ENCODE measurements at places on chromosomes 16 and 17. TPM values are rescaled to one million over a fixed set of nuclear protein-coding genes. Genes with fewer than 3 reads are reported as not detected.

- DNase-seq = peak; percentile 60
- no peaks in the 10 kb centered on the region for H3K27me3 ChIP-seq
- H3K27ac ChIP-seq = no peak overlapping the region
These were observed 22.5 kb downstream of the EIF4A3 start for GRCh38 chr17:80124351-80124981.

DNA sequence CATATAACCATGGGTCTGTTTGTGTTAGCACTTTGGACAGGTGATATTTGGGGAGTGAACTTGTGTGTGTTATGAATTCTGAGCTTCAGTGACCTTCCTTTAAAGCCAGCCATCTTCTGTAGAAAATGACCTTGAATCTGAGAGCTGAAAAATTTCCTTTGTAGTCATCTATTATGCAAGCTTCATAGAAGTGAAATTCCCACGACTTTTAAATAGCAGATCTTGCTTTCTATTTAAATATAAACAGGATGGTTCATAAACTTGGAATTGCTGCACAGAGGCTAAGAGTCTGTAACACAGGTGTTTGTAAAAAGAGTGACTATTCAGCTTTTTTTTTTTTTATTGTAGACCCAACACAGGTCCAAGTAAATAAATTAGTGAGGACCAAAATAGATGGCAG is 85.5 kb downstream of the MARCHF10 start:
- no peak for DNase-seq
- no peak overlapping the region for H3K4me3 ChIP-seq
- H3K36me3 ChIP-seq = no peaks in the 10 kb centered on the region
- H3K4me1 ChIP-seq = no peaks in the 10 kb centered on the region
- no peaks in the 10 kb centered on the region for H3K27me3 ChIP-seq
- H3K27ac ChIP-seq = no peak overlapping the region

DNA sequence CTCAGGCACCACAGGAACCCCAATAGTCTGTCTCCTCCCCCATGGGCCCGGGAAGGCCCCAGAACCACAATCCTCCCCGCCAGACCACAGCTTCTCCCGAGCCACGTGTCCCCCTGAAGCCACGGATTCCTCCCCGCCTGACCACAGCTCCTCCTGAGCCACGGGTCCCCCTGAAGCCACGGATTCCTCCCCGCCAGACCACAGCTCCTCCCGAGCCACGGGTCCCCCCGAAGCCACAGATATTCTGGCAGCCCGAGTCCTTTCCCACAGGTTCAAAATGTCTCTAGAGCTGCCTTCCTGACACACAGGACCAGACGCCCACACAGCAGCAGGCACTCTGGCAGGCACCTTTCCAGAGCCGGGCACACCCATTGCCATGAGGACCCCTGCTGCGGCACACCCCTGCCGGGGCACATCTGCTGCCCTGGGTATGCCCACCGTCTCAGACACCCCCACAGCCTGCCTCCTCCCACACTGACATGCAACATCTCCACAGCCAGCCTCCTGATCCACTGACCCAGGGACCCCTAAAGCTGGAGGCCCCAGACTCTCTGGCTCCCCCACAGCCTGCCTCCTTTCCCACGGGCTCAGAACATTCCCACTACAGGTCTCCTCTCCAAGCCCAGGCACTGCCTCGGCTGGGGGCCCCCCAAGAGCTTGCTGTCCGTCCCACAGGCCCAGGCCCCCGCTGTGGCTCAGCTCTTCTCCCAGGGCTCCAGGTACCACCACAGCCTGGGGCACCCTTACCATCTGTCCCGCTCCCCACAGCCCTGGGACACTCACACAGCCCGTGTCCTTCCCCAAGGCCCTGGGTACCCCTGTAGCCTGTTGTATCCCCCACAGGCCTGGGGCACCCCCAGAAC is 2.2 kb downstream of the KIAA0753 start:
- H3K27me3 ChIP-seq = no peaks in the 10 kb centered on the region
- no peak for DNase-seq
- no peak overlapping the region for H3K27ac ChIP-seq

GRCh38 chr16:56855946-56856345 is 9.1 kb upstream of the SLC12A3 start:
- H3K36me3 ChIP-seq = no peaks in the 10 kb centered on the region
- no peak for DNase-seq
- H3K4me1 ChIP-seq = no peaks in the 10 kb centered on the region
- no peaks in the 10 kb centered on the region for H3K27me3 ChIP-seq
- H3K27ac ChIP-seq = no peak overlapping the region

DNA sequence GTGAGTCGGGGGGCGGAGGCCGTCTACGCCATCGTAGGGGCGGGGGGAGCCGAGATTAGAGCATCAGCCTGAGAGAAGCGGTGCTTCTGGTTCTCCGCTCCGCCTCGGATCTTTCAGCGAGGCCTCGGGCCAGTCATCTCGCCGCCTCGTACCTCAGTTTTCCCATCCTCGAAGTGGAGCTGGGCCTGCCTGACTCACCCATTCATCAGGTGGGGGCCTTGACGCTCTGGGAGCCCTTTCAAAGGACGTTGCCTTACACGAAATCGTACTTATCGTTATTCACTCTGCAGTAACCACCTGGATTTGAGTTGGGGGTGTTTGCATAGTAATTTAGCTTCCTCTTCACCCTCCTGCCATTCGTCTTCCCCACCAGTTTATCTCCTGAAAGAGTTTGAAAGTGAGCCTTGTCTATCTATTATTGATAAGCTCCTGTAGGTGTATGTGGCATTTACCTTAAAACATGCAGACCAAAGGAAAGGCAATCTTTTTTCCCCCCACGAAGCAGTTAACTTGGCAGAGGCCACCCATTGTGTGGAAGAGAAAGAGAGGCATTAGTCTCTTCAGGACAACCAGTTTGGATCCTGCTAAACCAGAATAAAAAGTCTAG is 674 bp downstream of the TAF15 start:
- no peaks in the 10 kb centered on the region for H3K27me3 ChIP-seq
- no peaks in the 10 kb centered on the region for H3K36me3 ChIP-seq
- H3K4me3 ChIP-seq = peak overlapping the region; percentile 84
- H3K4me1 ChIP-seq = peaks cover 39% of the 10 kb centered on the region
- no peak for DNase-seq
- peak overlapping the region; percentile 94 for H3K27ac ChIP-seq

DNA sequence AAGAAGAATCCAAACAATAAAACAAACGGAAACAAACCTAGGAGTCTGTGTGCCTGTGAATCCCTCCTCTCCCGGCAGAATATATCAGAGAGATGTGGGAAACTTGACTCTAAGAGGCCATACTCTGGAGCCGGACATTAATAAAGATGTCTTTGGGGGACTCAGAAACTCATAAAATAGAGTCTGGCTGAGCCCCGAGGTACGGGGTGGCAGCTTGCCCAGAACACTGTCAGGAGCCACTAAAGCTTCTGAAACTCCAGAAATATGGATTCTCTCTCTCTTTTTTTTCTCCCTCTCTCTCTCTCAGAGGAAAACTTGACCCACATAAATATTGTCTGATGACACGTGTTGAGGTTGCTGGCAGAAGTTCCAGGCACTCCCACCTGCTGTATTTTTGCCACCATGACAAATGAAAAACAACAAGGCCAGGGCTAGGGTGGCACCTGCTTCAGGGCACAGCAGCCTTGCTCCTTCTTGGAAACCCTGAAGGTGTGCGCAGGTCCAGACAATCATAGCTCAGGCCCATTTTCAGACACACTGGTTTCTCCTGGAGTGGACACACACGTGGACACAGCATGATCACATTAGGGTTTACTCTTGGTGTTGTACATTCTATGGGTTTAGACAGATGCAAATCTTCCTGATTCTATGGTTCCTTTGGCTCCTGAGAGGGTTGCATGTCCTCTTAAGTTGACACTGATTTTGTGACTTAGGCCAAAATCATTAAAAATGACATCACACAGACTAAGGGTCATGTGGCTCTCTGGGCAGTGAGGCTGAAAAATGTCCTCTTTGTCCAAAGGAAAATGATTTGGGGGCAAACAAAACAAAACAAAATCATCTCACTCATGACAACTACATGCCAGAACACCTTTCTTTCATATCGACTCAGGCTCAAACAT is 282.6 kb upstream of the IRX3 start:
- no peak overlapping the region for H3K4me3 ChIP-seq
- H3K27ac ChIP-seq = no peak overlapping the region
- H3K27me3 ChIP-seq = no peaks in the 10 kb centered on the region
- DNase-seq = no peak
- H3K4me1 ChIP-seq = no peaks in the 10 kb centered on the region

- no peak overlapping the region for H3K4me3 ChIP-seq
- no peaks in the 10 kb centered on the region for H3K27me3 ChIP-seq
- no peaks in the 10 kb centered on the region for H3K36me3 ChIP-seq
- peak; percentile 2 for DNase-seq
These were observed 26.1 kb downstream of the CDRT4 start for GRCh38 chr17:15441315-15441714.

GRCh38 chr17:44780845-44781480 is 22.2 kb downstream of the ADAM11 start:
- no peaks in the 10 kb centered on the region for H3K27me3 ChIP-seq
- no peak overlapping the region for H3K4me3 ChIP-seq
- H3K4me1 ChIP-seq = no peaks in the 10 kb centered on the region
- no peak for DNase-seq

- no peak overlapping the region for H3K4me3 ChIP-seq
- no peaks in the 10 kb centered on the region for H3K4me1 ChIP-seq
- no peaks in the 10 kb centered on the region for H3K27me3 ChIP-seq
- no peaks in the 10 kb centered on the region for H3K36me3 ChIP-seq
- DNase-seq = no peak
- no peak overlapping the region for H3K27ac ChIP-seq
These were observed 30.0 kb upstream of the RNF43 start for GRCh38 chr17:58447039-58447975.

GRCh38 chr16:14419817-14420216 is 210.2 kb downstream of the PARN start:
- H3K36me3 ChIP-seq = no peaks in the 10 kb centered on the region
- no peak overlapping the region for H3K27ac ChIP-seq

GRCh38 chr17:37761059-37761458 is 16.2 kb upstream of the HNF1B start:
- H3K27ac ChIP-seq = no peak overlapping the region
- no peaks in the 10 kb centered on the region for H3K4me1 ChIP-seq
- no peak overlapping the region for H3K4me3 ChIP-seq
- DNase-seq = no peak

GRCh38 chr16:30526823-30527634 is 663 bp upstream of the ZNF768 start:
- DNase-seq = peak; percentile 99
- peak overlapping the region; percentile 68 for H3K4me3 ChIP-seq
- peaks cover 29% of the 10 kb centered on the region for H3K36me3 ChIP-seq
- peaks cover 17% of the 10 kb centered on the region for H3K4me1 ChIP-seq
- H3K27ac ChIP-seq = peak overlapping the region; percentile 100
- H3K27me3 ChIP-seq = no peaks in the 10 kb centered on the region

- H3K27me3 ChIP-seq = no peaks in the 10 kb centered on the region
- peak; percentile 38 for DNase-seq
- no peaks in the 10 kb centered on the region for H3K36me3 ChIP-seq
These were observed 14.0 kb upstream of the RBFOX3 start for GRCh38 chr17:79624718-79625478.

DNA sequence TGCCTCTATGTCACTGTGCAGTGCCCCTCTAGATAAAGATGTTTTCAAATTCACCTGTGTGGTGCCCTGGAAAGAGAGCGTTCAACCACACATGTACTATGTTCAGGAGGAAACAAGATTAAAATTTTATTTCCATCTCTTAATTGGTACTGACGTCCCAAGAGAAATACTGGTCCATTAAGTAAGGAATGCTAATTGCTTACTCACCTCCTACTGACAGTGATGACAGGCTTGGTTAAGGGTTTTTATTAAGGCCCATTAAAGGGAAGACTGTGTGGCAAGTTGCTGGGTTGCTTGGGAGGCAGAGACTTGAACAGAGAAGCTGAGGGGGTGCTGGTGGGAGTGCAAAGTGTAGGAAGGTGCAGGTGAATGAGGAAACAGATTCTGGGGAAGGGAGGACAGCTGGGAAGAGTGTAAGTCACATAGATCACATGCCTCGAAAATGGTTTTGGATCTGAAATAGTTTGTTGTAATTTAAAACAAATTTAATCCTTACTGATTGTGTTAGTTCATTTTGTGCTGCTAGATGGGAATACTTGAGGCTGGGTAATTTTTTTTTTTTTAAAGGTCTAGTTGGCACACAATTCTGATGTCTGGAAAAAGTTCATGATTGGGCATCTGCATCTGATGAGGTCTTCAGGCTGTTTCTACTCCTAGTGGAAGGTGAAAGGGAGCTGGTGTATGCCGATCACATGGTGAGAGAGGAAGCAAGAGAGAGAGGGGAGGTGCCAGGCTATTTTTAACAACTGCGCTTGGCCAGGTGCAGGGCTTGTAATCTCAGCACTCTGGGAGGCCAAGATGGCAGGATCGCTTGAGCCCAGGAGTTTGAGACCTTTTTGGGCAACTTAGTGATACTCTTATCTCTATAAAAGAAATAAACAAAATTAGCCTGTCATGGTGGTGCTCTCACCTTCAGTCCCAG is 140.5 kb downstream of the CACNG3 start:
- no peaks in the 10 kb centered on the region for H3K4me1 ChIP-seq
- no peaks in the 10 kb centered on the region for H3K36me3 ChIP-seq
- no peak overlapping the region for H3K4me3 ChIP-seq
- DNase-seq = no peak
- no peak overlapping the region for H3K27ac ChIP-seq

- H3K36me3 ChIP-seq = no peaks in the 10 kb centered on the region
- no peak for DNase-seq
- H3K4me1 ChIP-seq = no peaks in the 10 kb centered on the region
- no peak overlapping the region for H3K4me3 ChIP-seq
These were observed 306.8 kb upstream of the ERCC4 start for GRCh38 chr16:13613165-13613564.

- DNase-seq = no peak
- H3K27ac ChIP-seq = no peak overlapping the region
- H3K36me3 ChIP-seq = no peaks in the 10 kb centered on the region
- no peaks in the 10 kb centered on the region for H3K27me3 ChIP-seq
These were observed 146.7 kb downstream of the KCNJ12 start for GRCh38 chr17:21522755-21523336.

NPIPA3 gene
- polyA plus RNA-seq = not detected

ZNF385C gene
- 0.60 TPM for polyA plus RNA-seq

KRTAP9-9 gene
- polyA plus RNA-seq = not detected

PSMD3 gene
- polyA plus RNA-seq = 112 TPM

OR1A1 gene
- not detected for polyA plus RNA-seq

CNGB1 gene
- not detected for polyA plus RNA-seq

PTGES3L gene
- polyA plus RNA-seq = 2.4 TPM

C16orf46 gene
- 1.1 TPM for polyA plus RNA-seq

SCNN1B gene
- 212 TPM for polyA plus RNA-seq
